ENCODE measurements at places on chromosomes 12 and 14.

DNA sequence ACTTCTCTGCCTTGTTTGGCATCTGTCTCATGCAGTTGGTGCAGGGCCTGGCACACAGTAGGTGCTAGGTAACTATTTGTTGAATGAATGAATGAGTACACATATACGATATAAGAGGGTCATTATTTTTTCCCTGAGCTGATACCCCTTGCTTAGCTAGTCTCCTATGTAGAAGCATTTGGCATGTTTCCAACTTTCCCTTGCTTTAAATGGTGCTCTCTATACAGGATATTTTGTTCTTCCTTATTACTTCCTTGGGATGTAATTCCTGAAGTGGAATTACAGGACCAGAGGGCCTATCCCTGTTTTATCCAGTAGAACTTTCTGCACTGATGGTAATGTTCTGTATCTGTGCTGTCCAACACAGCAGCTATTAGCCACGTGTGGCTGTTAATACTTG is 250.1 kb upstream of the PWP1 start:
- no peak for DNase-seq

GRCh38 chr14:78403278-78403815 is 233.2 kb downstream of the NRXN3 start:
- no peak for DNase-seq

- no peak for DNase-seq
Observed at GRCh38 chr12:6960593-6961277, 9.6 kb downstream of the PTPN6 start.

DNA sequence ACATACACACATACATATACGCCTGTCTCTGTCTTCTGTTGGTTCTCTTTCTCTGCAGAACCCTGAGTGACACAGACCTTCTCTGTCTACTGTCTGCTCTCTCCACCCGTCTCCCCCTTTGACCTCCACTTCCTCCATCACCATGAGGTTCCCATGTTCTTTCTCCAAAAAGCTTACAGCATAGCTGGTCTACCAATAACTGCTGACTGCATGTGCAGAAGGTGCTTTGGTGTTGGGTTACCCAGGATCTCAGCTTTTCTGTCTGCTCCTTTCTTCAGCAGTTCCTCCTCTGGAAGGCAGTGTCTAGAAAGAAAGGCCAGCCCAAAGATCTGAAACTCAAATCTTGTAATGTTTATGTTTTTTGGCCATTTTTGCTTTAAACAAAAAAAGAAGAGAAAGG is 125.6 kb downstream of the SMOC1 start:
- no peak for DNase-seq

- DNase-seq, result no peak
Observed at GRCh38 chr14:74478996-74479635, 14.0 kb downstream of the NPC2 start.

- no peak for DNase-seq
Observed at GRCh38 chr12:30925607-30926242, 823 bp upstream of the TSPAN11 start.

GRCh38 chr14:56299306-56299984 is 181.2 kb downstream of the PELI2 start:
- DNase-seq, result no peak

- DNase-seq, result no peak
Observed at GRCh38 chr12:132275110-132275531, 54.3 kb downstream of the GALNT9 start.

GRCh38 chr12:59650588-59651228 is 54.9 kb downstream of the SLC16A7 start:
- no peak for DNase-seq

DNA sequence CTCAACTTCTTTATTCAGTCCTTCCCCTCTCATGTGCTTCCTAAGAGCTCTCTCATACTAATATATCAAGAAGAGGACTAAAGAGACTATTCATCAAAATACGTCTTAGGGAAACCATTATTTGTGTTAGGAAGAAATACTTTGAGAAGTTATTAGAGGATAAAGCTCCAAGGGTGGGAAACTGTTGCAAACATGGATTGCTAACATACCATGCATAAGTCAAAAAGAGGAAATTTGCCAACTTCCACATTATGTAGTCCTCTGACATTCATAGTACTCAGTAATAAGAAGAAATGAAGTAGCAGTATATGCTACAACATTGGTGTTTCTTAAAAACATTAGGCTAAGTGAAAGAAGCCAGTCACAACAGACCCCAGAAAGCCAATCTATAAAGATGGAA is 128.8 kb upstream of the CLEC14A start:
- DNase-seq, result no peak

DNA sequence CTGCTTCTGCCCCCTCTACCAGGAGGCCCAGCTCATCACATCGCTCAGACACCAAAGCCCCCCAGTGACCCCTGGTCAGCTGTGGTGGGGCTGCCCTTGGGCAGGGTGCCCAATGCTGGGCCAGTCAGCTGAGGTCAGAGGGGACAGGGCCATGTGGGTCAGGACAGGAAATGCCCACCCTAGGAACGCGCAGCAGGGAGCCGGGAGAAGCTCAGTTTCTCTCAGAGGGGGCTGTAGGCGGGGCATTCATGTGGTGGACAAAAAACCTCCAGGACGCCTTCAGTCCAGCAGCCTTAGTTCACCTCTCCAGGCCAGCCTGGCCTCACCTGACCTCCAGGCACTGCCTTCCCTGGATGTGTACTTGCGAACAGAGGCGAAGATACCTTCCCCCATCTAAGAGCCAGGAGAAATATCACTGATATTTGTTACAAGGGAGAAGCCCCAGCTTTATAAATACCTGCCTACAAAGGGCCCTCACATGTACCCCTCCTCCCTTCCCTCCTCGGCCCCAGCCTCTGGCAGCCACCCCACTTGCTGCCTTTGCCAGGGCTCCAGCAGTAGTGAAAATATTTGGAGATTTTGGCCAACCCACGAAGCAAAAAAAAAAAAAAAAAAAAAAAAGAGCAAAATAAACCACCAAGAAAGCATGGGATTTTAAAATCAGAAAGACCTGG is 41.9 kb upstream of the PLEKHG6 start:
- DNase-seq, result no peak

All from amniotic stem cell (primary cell).